ENCODE measurements at places on chromosomes 7 and 10. TPM values are rescaled to one million over a fixed set of nuclear protein-coding genes. Genes with fewer than 3 reads are reported as not detected.

DNA sequence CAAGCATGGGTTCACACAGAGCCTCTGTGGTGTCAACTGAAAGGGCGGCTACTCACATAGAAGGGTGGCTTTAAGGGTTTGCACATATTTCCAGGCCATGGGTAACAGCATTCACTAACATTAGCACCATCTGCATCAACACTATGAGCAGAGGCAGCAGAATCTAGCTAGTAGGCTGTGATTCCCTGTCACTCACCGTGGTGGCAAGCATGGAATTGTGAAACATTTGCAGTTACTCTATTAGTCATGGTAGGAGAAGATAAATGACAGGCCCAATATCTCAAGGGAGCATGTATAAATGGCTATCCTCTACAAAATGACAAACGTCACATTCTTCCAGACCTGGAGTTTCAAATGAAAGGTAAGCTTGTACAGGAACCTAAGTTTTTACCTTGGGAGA lies 32.2 kb upstream of the CUBN start:
- no peak for DNase-seq

- no peak for DNase-seq
Observed at GRCh38 chr7:80640846-80641245, 2.4 kb downstream of the CD36 start.

DNA sequence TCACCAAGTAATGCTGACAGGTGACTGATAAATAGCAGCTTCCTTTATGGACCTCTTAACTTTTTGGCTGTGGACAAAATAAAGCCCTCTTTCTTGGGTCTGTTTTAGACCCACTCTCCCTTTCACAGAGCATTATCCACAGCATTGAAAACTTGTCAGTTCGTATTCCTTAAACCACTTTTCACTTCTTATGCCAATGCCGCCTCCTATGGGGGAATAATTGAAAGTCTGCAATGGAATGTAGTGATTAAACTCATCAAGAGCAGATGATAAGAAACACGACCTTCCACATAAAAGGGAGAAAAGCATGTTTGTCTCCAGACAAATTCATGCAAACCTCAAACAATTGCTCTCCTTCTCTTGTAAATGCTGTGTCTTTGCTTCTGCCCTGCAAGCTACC lies 153.4 kb downstream of the SORCS1 start:
- DNase-seq: no peak

FOXL3 gene
- not detected for total RNA-seq

TMEM229A gene
- 1.5 TPM for total RNA-seq

All from adrenal gland (tissue), 19 donors.